ENCODE measurements at places on chromosomes 7 and 10.

- no peak for DNase-seq
Measured at GRCh38 chr7:5766321-5766761, 15.1 kb downstream of the RNF216 start.

- no peak for DNase-seq
Measured at GRCh38 chr7:2930310-2931033, 86.4 kb upstream of the GNA12 start.

DNA sequence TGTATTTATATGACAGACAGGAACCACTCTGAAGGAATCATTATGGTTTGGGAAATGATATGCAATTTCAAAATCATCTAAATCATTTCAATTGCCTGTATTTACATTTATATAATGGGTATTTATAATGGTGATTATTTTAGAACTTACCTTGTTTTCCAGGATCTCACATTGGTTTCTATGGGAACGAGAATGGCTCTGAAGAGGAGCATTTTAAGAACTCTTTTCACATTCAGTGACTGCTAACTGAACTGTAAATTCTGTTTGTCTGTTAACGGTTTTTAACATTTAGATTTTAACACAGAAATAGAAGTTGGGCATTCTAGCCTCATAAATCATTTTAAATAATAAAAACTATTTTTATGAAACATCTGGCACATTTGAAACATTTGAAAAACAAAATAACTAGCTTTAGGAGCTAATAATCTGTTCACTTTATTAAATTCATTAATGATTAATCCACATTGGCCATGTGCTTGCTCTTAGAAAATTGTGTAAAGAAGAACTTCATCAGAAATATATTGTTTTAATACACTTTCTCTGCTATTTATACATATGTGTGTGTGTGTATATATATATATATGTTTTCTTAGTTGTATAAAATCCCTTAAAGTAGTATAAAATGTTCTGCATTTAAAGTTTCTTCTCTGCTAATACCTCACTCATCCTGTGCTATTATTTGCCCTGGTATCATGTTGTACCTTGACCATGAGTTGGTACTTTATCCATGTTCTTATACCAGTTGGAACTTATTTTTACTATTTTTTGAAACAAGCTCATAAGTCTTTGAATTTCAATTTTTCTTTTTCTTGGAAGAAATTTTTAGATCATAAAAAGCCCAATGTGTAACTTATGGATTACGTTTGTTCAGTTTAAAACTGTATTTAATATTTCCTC, 8.7 kb upstream of the SEM1 start:
- DNase-seq, result no peak

- DNase-seq, result no peak
Measured at GRCh38 chr10:72379776-72380175, 25.1 kb upstream of the DNAJB12 start.

GRCh38 chr7:7970237-7970530, 1.6 kb downstream of the GLCCI1 start:
- no peak for DNase-seq

- no peak for DNase-seq
Measured at GRCh38 chr10:129950676-129951075, 13.4 kb downstream of the EBF3 start.

- no peak for DNase-seq
Measured at GRCh38 chr10:19777806-19778205, 38.4 kb upstream of the PLXDC2 start.

DNA sequence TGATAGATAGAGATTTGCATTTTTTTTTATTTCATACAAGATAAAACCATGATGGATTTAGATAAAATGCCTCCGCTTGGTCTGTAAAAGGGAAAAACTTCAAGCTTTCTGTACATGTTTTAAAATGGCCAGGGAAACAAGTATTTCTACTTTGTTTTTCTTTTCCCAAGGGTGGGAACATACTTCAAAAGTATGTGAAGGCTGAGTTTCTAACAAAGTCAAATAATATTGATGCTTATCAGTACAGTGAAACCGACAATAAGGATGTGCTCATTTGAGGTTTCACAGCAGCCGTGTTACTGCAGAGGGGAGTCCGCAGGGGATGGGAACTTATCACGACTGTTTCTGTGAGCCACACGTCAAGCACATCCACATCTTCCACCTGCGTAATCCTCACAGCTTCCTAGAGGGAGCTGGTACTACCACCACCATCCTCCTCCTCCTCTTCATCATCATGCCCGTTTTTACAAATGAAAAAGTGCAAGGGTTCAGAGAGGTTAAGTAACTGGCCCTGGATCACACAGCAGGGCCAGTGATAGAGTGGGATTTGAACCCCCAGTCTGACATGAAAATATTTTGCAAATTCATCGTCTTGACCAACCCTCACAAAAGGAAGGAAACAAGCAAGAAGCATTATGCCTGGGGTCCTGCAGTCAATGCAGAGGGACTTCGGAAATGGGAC, 94.3 kb downstream of the GPR26 start:
- no peak for DNase-seq

- DNase-seq, result no peak
Measured at GRCh38 chr7:95376632-95377400, 19.4 kb downstream of the PON3 start.

- no peak for DNase-seq
Measured at GRCh38 chr7:90225181-90225580, 13.6 kb downstream of the STEAP2 start.

- DNase-seq, result peak; percentile 75
Measured at GRCh38 chr10:63268149-63268797, 135.1 kb downstream of the NRBF2 start.

- no peak for DNase-seq
Measured at GRCh38 chr10:67722113-67722512, 26.1 kb upstream of the CTNNA3 start.

- no peak for DNase-seq
Measured at GRCh38 chr10:56286096-56286495, 75.0 kb downstream of the ZWINT start.

DNA sequence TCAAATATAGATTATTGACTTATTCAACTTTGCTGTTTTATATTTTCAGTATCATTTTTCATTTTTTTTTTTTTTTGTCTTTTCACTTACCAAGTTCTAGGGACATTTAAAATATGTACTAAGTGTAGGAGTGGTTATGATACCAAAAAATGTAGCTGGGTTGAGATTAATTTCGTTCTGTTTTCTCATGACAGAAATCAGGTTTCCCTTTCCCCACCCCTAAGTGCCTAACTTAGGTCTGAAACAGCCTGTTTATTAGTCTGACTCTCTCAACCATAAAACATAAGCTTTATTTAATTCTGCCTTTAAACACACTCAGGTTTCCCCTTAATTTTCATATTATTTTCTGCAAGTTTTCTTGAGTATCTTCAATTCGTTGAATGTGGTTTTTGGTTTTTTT, 22.1 kb downstream of the TMEM106B start:
- no peak for DNase-seq

DNA sequence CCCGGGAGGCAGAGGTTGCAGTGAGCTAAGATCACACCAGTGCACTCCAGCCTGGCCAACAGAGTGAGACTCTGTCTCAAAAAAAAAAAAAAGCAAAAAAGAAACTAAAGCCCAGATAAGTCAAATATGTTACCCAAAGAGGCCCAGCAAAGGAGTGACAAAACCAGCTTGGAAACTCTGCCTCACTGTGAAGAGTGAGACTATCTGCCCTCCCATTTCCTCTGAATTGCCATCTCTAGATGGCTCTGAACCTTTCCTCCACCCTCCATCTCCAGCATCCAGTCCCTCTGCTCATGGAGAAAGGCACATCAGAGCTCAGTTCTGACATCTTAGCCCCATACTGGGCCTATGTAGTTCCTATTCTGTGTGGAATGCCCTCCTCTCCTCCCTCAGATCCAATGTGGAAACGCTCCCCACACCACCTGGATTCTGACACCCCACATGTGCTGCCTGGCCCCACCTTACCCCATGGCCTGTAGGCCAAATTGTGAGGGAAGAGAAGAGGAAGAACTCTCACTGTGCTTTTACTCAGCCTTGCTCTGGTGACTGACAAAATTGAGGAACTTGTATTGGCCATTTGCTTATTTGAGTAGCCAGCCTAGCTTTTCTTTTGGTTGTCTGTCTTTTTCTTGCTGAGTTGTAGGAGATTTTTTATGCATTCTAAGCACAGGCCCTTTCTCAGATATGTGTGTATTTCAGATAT, 18.0 kb upstream of the NUDCD3 start:
- no peak for DNase-seq
